CD4-positive, alpha-beta T cell (primary cell): ENCODE measurements at places on chromosomes 12 and 14. TPM values are rescaled to one million over a fixed set of nuclear protein-coding genes. Genes with fewer than 3 reads are reported as not detected.

DNA sequence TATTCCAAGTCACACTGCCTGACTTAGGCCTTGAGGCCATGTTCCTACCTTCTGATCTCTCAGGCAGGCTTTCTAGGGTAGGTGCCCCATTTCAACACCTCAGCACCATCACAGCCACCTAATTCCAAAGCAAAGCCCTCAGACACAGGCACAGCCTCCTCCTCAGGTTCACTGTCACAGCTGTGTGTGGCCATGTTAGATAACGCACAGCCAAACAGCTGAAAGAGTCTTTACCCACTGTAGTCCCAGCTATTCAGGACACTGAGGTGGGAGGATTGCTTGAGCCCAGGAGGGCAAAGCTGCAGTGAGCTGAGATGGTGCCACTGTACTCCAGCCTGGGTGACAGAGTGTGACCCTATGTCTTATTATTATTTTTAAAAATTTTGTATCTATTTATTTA is 7.3 kb upstream of the TMEM229B start:
- no peak for DNase-seq

DNA sequence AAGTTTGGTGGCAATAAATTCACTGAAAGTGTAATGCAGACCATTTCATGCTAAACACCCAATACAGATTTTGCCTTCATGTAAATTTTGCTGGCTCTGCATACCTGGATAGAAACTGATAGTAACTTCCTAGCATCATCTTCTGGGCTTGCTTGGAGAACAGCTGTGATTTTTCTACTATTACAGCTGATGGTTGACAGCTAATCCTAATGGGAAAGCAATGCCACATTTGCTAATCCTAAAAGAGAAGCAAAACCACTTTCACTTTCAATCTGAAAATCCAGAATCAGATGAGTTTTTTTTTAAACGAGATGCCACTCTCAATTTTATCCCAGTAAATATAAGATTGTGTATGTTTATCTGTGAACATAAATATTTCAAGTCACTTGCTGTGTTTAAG is 1035.9 kb downstream of the TRHDE start:
- no peak for DNase-seq

Gene PAPLN
- 0.14 TPM for total RNA-seq

DNA sequence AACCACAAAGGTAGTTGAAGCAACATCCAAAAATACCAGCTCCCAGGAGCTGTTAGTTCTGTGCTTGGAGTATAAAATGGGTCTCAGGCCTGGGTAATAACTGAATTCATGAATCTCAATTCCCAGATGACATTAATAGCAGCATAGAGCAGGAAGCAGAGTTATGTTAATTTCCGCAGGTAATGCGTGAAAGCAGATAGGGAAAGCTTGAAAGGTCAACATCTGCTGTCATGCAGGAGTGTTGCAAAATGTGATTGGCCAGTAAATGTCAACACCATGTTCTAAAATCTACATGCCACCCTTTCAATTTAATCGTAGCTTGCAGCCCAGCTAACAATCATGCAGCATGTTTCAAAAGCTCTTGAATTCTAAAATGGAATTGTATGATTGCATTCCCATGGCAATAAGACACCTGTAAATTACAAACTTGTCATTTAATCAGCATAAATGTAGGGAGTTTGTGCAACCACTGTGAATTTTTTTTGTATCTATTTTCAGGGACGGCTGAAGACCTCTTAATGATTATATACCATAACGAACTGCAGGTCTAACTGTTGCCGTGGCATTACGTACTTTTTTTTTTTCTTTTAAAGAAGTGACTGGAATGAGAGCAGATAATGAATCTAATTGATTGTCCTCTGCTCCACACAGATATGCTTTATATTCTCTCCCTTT is 635.8 kb upstream of the FOXG1 start:
- no peak for DNase-seq

GRCh38 chr12:25102402-25102801 is 92.6 kb downstream of the DNAI7 start:
- no peak for DNase-seq

DNA sequence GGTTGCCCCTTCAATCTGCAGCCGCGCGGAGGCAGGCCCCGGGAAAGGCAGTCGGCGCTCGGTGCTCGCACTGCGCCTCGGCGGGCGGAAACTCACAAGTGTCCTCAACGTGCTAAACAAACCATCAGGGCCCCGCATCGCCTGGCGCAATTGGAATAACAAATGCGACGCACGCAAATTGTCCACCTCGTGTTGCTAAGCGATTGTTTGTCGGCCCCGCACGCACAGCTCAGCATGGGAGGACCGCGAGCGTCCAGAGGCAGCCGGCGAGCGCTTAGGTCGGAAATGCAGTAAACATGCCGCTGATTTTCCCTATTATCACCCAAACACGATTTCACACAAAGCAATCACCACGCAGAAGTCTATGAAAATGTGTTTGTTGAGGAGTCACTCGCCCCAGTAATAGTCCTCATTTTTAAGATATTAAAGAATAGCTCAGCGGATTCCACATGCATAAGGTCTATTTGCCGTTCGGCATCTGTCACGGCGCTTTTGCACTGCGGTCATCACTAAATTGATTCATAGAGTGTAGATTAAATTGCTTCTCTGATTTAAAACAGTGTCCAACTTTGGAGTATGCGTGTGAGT is 3.2 kb upstream of the GSC start:
- no peak for DNase-seq

GRCh38 chr14:21653331-21653885 is at the start of gene OR4E2:
Gene OR4E2, plus strand, starts transcription at chr14:21653835. Its CDS starts 11,248 bp downstream, at chr14:21665083.
- no peak for DNase-seq

GRCh38 chr12:44817687-44818086 is 58.4 kb downstream of the NELL2 start:
- DNase-seq = no peak

Gene TXNRD1
- total RNA-seq = 24.6 TPM

Gene GPR68
- total RNA-seq = 2.9 TPM

DNA sequence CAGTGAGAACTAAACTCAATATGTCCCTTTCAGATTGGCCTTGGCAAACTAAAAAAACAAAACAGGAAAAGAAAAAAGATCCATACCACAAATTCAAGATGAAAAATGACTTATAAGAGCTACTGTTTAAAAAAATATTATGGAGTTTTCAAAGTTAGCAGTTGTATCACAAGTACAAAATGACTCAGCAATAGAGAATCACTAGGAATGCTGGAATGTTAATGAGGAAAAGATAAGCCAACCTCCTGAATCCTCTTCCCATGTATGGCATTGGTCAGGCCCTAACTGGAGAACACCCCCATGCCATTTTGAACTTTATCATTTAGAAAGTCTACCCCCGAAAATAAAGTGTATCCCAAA is 62.2 kb downstream of the PPP1R36 start:
- DNase-seq = no peak

DNA sequence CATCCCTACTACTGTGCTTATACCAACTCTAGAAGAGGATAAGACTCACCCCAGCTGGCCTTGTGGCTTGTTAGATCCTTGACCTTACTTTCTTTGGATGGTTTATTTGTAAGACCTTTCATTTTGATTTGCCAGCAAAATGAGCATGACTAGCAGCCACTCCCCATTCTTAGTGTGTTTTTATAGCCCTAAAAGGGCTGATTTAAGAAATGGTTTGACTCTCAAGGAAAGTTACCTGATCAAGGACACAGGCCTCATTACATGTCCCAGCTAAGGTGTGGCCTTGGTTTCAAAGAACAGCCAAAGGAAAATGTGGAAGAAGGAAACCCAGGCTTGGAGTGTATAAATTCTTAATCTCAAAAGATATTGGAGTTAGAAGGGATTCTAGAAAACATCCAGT is 41.4 kb downstream of the SLC17A8 start:
- DNase-seq = no peak

Gene PRICKLE1
- not detected for total RNA-seq

DNA sequence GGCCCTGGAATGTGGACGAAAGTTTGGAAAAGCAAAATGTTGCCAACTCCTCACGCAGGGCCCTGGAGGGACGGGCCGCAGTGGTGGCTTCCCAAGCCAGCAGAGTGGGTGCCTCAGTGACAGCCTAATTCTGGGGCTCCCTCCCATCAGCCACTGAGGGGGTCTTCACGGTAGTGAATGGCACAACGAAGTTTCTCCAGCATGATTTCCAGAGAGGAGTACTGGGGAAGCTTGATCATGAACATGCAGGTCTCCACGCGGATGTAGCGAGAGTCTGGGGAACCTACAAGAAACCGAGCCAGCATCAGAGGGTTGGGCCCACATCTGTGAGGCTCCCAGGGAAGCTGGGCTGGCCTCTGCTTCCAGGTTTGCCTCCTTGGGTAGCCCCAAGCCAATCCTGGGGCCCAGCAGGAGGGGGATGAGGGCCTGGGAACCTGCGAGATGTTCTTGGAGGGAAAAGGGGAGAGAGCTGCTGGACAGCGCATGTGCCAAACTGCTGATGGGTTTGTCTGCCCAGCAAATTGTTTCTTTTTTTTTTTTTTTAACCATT is 37.0 kb downstream of the TRAFD1 start:
- DNase-seq = no peak

DNA sequence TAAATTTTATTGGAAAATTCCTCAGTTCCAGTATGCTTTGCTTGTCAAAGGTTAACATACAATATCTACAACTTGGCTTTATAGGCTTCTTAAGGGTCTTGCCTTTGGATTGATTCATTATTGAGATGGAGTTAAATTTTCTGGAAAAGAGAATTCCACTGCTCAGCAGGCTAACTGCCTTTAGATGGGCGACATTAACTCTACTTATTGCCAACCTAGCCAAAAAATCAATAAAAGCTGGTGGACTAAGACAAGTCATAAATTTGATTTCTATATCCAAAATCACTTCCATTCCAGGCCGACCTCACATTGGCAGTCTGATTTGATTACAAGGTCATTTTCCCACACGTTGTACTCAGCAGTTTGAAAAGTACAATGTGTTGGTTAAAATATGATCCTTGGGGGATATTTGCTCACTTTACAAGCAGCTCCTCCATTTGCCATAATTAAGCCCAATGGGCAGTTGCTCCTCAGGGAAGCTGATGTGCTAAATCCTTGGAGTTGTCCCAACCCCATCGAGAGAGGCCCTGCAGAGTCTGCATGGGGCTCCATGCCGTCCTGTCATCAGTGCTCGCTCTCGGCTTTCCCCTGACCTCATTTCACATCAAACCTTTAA is 36.1 kb upstream of the CRY1 start:
- no peak for DNase-seq

DNA sequence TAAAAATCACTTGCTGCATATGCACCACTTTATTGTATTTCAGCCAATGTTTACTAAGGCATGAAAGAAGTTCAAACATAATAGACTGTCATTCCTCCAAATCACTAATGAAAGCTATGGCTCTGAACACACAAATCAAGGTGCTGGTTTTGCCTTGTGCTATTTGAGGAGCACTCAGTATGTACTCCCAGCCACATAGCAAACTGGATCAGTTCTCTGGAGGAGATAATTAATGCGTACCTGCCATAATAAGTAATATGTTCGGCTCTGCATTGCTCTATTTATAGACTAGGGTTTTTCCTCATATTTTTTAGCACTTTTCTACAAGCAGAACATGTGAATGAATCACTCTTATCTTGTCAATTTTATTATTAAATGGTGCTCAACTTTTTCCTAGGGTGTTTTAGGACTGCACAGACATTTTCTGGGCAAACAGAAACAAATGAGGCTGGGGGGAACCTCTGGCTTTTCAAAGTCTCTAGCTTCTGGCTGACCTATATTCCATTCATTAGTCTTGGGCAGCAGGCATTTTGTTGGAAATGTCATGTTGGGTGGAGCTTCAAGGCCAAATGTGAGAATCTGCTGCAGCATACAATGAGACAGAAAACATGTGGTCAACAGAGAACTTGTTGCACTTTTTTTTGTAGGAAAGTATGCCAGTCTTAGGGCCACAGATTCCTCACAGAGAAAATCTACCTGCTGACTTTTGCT is 88.4 kb downstream of the GRIP1 start:
- no peak for DNase-seq

DNA sequence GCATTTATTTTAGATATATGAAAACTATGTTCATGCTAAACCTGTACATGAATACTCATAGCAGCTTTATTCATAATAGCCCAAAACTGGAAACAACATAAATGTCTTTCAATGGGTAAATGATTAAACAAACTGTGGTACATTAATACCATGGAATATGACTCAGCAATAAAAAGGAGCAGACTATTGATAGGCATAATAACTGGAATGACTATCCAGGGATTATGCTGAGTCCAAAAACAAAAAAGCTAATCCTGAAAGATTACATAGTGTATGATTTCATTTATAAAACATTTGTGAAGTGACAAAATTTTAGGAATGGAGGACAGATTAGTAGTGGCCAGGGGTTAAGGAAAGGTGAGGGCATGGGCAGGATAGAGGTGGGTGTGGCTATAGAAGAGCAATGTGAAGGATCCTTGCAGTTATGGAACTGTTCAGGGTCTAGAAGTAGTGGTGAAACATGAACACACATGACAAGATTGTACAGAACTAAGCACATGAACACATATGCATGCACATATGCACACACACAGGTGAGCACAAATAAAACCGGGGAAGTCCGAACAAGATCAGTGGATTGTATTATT is 61.1 kb upstream of the CDKN3 start:
- DNase-seq = no peak

Gene CRIP2
- total RNA-seq = 62.5 TPM

- no peak for DNase-seq
These were observed 53.2 kb downstream of the AMN start for GRCh38 chr14:102975662-102976061.

DNA sequence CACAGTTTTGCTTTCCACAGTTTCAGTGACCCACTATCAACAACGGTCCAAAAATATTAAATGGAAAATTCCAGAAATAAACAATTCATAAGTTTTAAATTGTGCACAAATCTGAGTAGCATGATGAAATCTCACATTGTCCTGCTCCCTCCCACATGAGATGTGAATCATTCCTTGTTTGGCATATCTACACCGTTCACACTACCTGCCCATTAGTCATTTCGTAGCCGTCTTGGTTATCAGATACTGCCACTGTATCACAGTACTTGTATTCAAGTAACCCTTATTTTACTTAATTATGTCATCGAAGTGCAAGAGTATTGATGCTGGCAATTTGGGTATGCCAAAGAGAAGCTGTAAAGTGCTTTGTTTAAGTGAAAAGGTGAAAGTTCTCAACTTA is 145.3 kb downstream of the SLC5A8 start:
- DNase-seq = no peak

DNA sequence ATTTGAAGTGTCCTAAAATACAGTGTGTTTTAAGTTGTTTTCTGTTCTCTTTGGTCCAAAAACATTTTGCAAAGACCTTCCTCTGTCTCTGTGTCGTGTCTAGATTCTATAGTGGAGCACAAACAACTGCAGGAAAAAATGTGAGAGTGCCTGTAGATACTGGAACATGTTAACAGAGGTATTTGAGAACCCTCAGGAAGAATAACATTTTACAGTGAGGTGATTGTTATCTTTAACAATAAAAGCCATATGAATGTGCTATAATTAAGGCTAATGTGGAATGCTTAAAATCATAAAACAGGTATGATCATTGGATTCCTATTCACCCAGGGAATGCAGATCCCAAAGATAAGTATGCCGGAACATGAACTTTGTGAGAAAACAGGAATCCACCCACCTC is 98.0 kb downstream of the SAMD4A start:
- DNase-seq = no peak

Gene KRT72
- total RNA-seq = 83.4 TPM

Gene STAC3
- 3.0 TPM for total RNA-seq

Gene CELA1
- total RNA-seq = 1.2 TPM
